ENCODE measurements at places on chromosomes 5 and 9. TPM values are rescaled to one million over a fixed set of nuclear protein-coding genes. Genes with fewer than 3 reads are reported as not detected.

GRCh38 chr9:1879501-1879900, 135.6 kb upstream of the SMARCA2 start:
- DNase-seq: no peak

GRCh38 chr9:33318225-33318624, 27.9 kb downstream of the NFX1 start:
- DNase-seq: no peak

DNA sequence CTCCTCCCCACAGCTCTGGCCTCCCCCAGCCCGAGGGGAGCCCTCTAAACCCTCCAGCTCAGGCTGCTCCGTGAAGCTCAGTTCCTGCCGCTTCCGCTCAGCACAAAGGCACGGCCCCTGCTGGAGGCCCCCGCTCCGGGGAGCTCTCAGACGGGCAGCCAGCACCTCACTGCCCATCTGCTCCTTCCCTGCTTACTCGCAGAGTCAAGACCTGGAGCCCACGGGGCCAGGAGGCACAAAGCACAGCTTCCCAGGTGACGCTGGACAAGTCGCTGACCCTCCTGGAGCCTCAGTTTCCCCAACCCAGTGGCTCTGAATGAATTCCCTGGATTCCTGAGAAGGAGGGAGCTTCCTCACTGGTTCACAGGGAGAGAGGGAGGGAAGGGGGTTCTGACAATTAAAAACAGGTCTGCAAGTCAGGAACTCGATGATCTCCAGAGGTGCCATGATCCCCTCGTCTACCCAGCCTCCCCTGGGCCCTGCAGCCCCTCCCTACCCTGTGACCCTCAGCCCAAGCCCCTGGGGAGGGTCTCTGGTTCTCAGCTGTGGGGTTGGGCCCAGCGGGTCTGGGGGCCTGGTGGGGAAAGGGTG, 36.2 kb downstream of the VAV2 start:
- no peak for DNase-seq

Gene TLX3
- total RNA-seq: not detected

Gene GFI1B
- total RNA-seq: 0.07 TPM

- no peak for DNase-seq
Measured at GRCh38 chr5:151147033-151147432, 10.5 kb downstream of the ANXA6 start.

- DNase-seq: no peak
Measured at GRCh38 chr5:142845402-142845921, 75.3 kb downstream of the ARHGAP26 start.

Gene CDX1
- not detected for total RNA-seq

Gene LPAR1
- not detected for total RNA-seq

GRCh38 chr5:129135633-129136032, 41.1 kb downstream of the ISOC1 start:
- DNase-seq: no peak

DNA sequence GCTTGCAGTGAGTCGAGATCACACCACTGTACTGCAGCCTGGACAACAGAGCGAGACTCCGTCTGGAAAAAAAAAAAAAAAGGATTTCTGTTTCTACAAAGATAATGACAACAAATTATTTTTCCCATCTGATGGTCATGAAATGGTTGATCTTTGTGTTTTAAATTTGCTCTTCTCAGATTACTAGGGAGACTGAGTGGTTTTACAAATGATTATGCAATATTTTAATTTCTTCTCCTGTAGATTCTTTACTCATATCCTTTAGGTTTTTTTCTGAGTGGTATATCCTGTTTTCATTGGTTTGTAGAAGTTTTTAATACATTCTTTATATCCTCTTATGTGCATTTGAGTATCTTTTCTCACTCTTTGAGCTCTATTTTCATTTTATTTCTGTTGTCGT, 20.6 kb upstream of the AUH start:
- no peak for DNase-seq

- DNase-seq: no peak
Measured at GRCh38 chr5:56358703-56359681, 125.9 kb upstream of the ANKRD55 start.

DNA sequence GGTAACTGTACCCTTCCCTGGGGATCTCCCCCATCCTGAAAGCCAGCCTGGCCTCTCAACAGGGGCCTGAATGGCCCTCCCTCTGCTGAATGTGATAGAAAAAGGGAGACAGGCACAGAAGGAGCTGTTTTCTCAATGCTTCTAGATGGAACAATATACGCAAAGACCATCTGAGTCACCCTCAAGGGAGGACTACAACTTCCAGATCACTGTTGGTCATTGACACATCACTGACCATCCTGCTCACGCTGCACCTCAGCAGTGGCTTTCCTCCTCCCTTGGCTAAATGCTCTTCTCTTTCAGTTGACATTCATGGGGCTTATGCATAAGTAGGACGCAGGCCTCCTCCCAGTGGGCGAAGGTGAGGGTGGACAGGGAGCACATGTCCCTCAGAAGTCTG, 112.2 kb upstream of the SHB start:
- no peak for DNase-seq

Data from activated B cell treated with CpG ODN at 0.5 μM for 24 hours (primary cell).